ENCODE measurements at places on chromosomes 4 and X. TPM values are rescaled to one million over a fixed set of nuclear protein-coding genes. Genes with fewer than 3 reads are reported as not detected.

GRCh38 chr4:144504883-144505282 lies 141.1 kb upstream of the HHIP start:
- DNase-seq: no peak
- H3K4me3 ChIP-seq: no peak overlapping the region
- no peak overlapping the region for H3K27ac ChIP-seq
- peaks cover 4% of the 10 kb centered on the region for H3K4me1 ChIP-seq

GRCh38 chr4:185110375-185110823 lies 32.7 kb upstream of the SLC25A4 start:
- no peaks in the 10 kb centered on the region for H3K27me3 ChIP-seq
- no peaks in the 10 kb centered on the region for H3K36me3 ChIP-seq
- H3K4me3 ChIP-seq: no peak overlapping the region
- peaks cover 3% of the 10 kb centered on the region for H3K4me1 ChIP-seq

DNA sequence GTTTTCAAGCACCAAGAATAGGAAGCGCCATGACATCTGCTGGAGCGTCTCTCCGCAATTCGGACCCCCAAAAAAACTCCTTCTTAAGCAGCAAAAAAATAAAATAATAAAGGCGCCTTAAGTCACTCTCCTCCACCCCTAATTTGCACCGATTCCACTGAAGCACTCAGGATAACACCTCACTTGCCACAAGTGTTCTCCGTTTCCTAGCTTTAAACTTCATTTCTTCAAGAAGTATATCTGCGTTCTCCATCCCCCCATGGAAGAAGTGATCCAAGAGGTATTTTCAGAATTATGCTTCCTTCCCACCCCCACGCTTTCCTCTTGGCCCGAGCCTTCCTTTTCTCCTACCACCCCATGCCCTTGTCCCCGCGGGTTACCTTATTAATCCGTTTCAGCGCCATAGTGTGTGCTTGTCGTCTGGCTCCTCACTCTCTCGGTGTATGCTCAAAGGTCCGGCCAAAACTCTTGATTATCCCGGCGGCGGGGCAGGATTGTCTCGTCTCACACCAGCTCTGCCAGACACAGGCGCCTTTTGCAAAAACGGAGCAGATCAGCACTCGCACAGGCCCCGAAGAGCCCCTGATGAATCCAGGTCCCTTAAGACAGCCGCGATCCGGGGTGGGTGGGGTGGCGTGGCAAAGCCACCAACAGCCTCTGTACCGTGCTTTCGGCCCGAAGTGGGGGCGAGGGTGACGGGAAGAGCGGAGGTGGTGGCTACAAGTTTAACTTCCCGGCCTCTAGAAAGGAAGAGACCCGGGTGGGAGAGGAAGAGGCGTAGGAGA lies 1.1 kb downstream of the UBE2D3 start:
- no peaks in the 10 kb centered on the region for H3K27me3 ChIP-seq
- H3K27ac ChIP-seq: peak overlapping the region; percentile 100
- peaks cover 3% of the 10 kb centered on the region for H3K4me1 ChIP-seq
- DNase-seq: no peak

GRCh38 chr4:181670506-181670905 lies 572.7 kb upstream of the TENM3 start:
- H3K4me3 ChIP-seq: no peak overlapping the region
- H3K27ac ChIP-seq: no peak overlapping the region
- no peaks in the 10 kb centered on the region for H3K4me1 ChIP-seq
- DNase-seq: no peak
- H3K36me3 ChIP-seq: no peaks in the 10 kb centered on the region

GRCh38 chr4:186946136-186946535 lies 222.5 kb upstream of the FAT1 start:
- no peaks in the 10 kb centered on the region for H3K36me3 ChIP-seq
- DNase-seq: no peak
- H3K4me1 ChIP-seq: peaks cover 4% of the 10 kb centered on the region

DNA sequence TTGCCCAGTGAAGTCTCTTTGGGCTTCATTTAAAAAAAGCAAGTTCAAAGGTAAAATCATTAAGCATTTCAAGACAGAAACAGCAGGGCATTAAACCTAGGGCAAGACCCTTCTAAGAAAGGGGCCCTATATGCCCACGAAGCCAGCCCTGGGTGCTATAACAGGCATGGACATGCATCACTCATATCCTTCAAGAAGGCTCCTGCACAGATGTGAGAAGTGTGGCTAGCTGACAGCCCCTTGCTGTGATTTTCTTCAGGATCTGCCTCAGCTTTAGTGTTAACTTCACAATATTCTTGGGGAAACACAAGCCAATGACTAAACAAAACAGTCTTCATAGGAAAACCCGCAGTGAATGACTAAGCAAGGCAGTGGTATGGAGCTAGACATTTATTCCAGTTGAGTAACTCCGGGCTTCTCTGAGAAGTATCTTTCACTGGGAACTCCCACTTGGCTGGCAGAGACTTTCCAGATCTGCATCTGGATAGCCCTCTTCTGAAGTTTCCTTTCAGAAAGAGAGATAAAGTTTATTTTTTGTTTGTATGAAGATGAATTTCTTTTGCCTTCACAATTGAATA lies 11.9 kb upstream of the MAOA start:
- no peaks in the 10 kb centered on the region for H3K4me1 ChIP-seq
- H3K4me3 ChIP-seq: no peak overlapping the region
- no peak for DNase-seq
- peaks cover 5% of the 10 kb centered on the region for H3K27me3 ChIP-seq

- no peak overlapping the region for H3K4me3 ChIP-seq
- peak; percentile 93 for DNase-seq
- H3K4me1 ChIP-seq: no peaks in the 10 kb centered on the region
- H3K36me3 ChIP-seq: peaks cover 23% of the 10 kb centered on the region
These were observed 36.9 kb downstream of the EVC start for GRCh38 chr4:5747738-5748375.

- no peak overlapping the region for H3K27ac ChIP-seq
- H3K4me1 ChIP-seq: peaks cover 3% of the 10 kb centered on the region
- peak; percentile 44 for DNase-seq
- H3K4me3 ChIP-seq: no peak overlapping the region
These were observed 2.8 kb upstream of the TENM3 start for GRCh38 chr4:182240161-182241130.

- H3K36me3 ChIP-seq: no peaks in the 10 kb centered on the region
- H3K27me3 ChIP-seq: no peaks in the 10 kb centered on the region
- no peak for DNase-seq
- H3K4me3 ChIP-seq: peak overlapping the region; percentile 17
These were observed 1.1 kb downstream of the LAGE3 start for GRCh38 chrX:154477891-154478477.

DNA sequence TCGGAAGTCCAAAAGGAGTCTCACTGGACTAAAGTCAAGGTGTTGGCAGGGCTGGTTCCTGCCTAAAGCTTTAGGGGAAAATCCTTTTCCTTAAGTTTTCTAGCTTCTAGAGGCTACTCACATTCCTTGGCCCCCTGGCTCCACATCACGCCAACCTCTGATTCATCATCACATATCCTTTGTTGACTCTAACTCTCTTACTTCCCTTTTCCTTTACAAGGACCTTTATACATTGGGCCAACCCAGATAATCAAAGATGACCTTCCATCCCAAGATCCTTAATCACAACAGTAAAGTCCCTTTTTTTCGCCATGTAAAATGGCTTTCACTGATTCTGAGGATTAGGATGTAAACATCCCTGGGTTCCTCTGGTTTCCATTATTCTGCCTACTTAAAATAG lies 146.4 kb upstream of the DCAF8L1 start:
- no peak overlapping the region for H3K4me3 ChIP-seq
- H3K4me1 ChIP-seq: no peaks in the 10 kb centered on the region
- no peak for DNase-seq
- no peak overlapping the region for H3K27ac ChIP-seq
- no peaks in the 10 kb centered on the region for H3K36me3 ChIP-seq

DNA sequence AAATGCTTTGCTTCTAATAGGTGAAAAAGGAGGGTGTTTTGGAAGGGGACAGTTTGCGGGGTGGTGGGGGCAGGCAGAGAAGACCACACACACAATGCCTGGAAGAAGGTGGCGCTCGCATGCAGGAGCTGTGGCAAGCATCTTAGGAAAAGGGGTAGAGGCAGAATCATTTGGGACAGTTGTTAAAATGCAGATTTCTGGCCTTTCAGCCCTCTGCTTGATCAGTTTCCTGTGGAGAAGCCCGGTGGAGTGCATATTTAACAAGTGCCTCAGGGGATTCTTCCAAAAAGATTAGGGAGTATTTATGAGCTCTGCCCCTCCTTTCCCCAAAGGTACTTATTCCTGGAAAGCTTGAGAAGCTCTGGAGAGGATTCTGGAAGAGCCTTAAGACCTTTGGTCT lies 4.8 kb downstream of the NOCT start:
- H3K27ac ChIP-seq: no peak overlapping the region
- H3K4me3 ChIP-seq: no peak overlapping the region
- H3K4me1 ChIP-seq: peaks cover 8% of the 10 kb centered on the region
- no peaks in the 10 kb centered on the region for H3K36me3 ChIP-seq

DNA sequence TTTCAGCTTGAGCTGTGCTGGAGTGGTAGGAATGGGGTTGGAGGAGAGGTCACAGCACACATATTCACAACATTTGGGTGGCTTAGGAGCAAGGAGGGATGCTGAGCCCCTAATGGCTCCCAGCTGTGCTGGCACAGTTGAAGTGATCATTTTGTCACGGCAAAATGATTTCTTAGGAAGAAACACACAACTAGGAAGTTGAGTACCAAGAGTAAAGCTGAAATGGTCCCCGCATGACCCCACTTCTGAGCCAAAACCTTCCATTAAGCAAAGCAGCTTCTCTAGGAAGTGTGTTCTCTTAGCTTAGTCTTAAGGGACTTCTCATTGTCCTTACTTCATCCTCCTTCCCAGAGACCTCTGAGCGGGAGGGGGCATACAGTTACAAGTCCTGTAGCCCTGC lies 12.6 kb downstream of the CAPN6 start:
- no peaks in the 10 kb centered on the region for H3K4me1 ChIP-seq
- no peak overlapping the region for H3K4me3 ChIP-seq
- peaks cover 25% of the 10 kb centered on the region for H3K27me3 ChIP-seq

DNA sequence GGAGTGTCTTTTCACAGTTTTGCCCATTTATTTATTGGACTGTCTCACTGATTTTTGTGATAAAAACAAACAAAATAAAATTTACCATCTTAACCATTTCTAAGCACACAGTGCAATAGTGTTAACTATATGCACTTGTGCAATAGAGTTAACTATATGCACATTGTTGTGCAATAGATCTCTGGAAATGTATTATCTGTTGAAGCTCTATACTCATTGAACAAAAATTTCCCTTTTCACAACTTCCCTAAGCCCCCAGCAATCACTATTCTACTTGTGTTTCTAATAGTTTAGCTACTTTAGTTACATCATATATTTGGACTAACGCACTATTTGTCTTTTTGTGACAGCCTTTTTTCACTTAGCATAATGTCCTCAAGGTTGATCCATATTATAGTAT lies 59.7 kb upstream of the BEX4 start:
- H3K27ac ChIP-seq: no peak overlapping the region
- H3K4me3 ChIP-seq: no peak overlapping the region
- no peaks in the 10 kb centered on the region for H3K4me1 ChIP-seq
- no peak for DNase-seq
- H3K36me3 ChIP-seq: no peaks in the 10 kb centered on the region
- peaks cover 3% of the 10 kb centered on the region for H3K27me3 ChIP-seq

DNA sequence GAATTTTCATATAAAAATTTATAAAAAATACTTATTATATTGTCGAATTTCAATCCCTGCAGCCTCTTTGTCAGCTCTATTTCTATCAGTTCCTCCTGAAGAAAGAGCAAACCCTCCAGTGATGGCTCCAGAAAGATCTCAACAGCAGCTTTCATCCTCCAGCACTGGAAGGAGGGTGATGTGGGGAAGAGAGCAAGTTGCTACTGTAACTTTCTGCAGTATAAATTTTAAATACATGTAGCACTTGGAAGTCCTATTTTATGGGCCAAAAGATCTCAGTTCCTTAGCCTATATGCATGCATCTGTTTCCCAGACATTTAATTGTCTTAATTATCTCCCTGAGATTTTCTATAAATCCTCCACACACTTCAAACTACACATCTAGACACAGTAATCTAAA lies 13.7 kb upstream of the ODAM start:
- no peak overlapping the region for H3K27ac ChIP-seq
- no peak overlapping the region for H3K4me3 ChIP-seq
- H3K27me3 ChIP-seq: no peaks in the 10 kb centered on the region
- peak; percentile 51 for DNase-seq
- H3K36me3 ChIP-seq: no peaks in the 10 kb centered on the region

DNA sequence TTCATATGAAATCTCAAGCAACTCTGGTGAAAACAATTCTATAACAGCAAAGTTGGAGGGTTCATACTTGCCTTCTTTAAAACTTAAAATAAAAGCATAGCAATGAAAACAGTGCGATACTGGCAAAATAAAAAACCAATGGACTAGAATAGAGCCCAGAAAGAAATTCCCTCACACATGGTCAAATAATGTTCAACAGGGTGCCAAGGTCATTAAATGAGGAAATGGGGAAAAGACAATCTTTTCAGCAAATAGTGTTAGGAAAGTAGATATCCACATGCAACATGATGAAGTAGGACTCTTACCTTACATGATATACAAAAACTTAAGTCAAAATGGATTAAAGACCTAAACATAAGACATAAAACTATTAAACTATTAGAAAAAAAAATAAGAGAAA lies 970.2 kb upstream of the AGA start:
- no peaks in the 10 kb centered on the region for H3K27me3 ChIP-seq
- H3K4me1 ChIP-seq: no peaks in the 10 kb centered on the region
- no peaks in the 10 kb centered on the region for H3K36me3 ChIP-seq
- H3K4me3 ChIP-seq: no peak overlapping the region
- H3K27ac ChIP-seq: no peak overlapping the region

DNA sequence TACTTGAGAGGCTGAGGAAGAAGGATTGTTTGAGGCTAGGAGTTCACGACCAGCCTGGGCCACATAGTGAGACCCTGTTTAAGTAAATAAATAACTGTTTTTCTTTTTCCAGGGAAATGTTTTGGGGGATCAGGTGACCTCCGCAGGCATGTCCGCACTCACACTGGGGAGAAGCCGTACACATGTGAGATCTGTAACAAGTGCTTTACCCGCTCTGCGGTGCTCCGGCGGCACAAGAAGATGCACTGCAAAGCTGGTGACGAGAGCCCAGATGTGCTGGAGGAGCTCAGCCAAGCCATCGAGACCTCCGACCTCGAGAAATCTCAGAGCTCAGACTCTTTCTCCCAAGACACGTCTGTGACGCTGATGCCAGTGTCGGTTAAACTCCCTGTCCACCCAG lies 30.5 kb downstream of the ZBTB49 start:
- no peaks in the 10 kb centered on the region for H3K4me1 ChIP-seq
- no peak for DNase-seq
- H3K36me3 ChIP-seq: peaks cover 37% of the 10 kb centered on the region
- H3K27me3 ChIP-seq: no peaks in the 10 kb centered on the region
- H3K4me3 ChIP-seq: no peak overlapping the region

GRCh38 chr4:187071946-187072600 lies 348.4 kb upstream of the FAT1 start:
- peak; percentile 47 for DNase-seq
- no peaks in the 10 kb centered on the region for H3K36me3 ChIP-seq
- no peaks in the 10 kb centered on the region for H3K27me3 ChIP-seq
- no peaks in the 10 kb centered on the region for H3K4me1 ChIP-seq

- DNase-seq: peak; percentile 74
- H3K4me1 ChIP-seq: peaks cover 34% of the 10 kb centered on the region
- H3K27me3 ChIP-seq: peaks cover 19% of the 10 kb centered on the region
- peak overlapping the region; percentile 92 for H3K27ac ChIP-seq
- H3K36me3 ChIP-seq: no peaks in the 10 kb centered on the region
These were observed 78.0 kb upstream of the BCOR start for GRCh38 chrX:40175511-40176350.

The FRAS1 gene
- total RNA-seq: 12.2 TPM

The RPS6KA6 gene
- total RNA-seq: 2.6 TPM

The HTN1 gene
- not detected for total RNA-seq

The OPHN1 gene
- 11.3 TPM for total RNA-seq

The KLHL4 gene
- 4.7 TPM for total RNA-seq

The CSN1S1 gene
- total RNA-seq: not detected
